ENCODE measurements at places on chromosomes 4 and X.

DNA sequence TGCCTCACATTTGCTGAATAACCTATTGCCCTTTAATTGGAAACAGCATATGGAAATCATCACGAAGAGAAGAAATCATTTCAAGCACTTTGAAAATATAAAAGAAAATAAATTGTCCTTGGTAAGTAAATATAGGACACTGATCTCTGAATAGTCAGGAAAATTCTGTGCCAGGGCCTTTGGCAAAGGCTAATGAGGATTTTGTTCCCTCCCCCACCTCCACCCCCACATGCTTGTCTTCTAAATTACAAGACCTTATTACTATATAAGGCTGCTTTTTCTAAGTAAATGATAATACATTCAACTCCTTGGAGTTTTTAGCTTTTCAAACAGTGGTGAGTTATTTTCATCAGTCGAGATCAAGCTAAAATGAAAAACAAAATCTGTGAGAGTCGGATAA is 15.8 kb downstream of the SYNPO2 start:
- DNase-seq: no peak

DNA sequence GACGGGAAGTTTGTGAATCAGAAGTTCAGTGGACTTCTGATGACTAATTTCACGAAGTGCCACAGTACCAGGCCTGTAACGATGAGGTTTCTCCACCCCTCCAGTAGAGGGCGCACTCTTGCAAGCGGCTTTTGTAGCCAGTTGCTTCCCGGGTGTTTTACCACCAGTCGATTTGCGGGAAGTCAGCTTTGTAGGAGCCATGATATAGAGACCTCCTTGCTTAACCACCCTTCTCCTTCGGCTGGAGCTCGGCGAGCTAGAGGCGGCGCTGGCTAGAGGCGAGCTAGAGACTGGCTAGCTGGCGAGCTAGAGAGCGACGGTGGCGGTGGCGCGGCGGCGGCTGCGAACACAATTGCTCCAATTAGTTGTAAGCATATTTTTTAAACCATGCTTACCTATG is 72.0 kb downstream of the IL1RAPL1 start:
- no peak for DNase-seq

- peak; percentile 16 for DNase-seq
Measured at GRCh38 chr4:170853422-170854021, 763.8 kb upstream of the AADAT start.

- no peak for DNase-seq
Measured at GRCh38 chr4:146462251-146462650, 59.5 kb downstream of the SLC10A7 start.

- no peak for DNase-seq
Measured at GRCh38 chrX:138914767-138915166, 203.2 kb upstream of the FGF13 start.

- DNase-seq: no peak
Measured at GRCh38 chrX:83169683-83170082, 338.4 kb upstream of the POU3F4 start.

- DNase-seq: no peak
Measured at GRCh38 chr4:165635951-165636350, 237.1 kb upstream of the TLL1 start.

- no peak for DNase-seq
Measured at GRCh38 chr4:38624311-38624710, 39.7 kb upstream of the KLF3 start.

GRCh38 chr4:75037252-75037651 is 104.3 kb downstream of the PARM1 start:
- peak; percentile 8 for DNase-seq

DNA sequence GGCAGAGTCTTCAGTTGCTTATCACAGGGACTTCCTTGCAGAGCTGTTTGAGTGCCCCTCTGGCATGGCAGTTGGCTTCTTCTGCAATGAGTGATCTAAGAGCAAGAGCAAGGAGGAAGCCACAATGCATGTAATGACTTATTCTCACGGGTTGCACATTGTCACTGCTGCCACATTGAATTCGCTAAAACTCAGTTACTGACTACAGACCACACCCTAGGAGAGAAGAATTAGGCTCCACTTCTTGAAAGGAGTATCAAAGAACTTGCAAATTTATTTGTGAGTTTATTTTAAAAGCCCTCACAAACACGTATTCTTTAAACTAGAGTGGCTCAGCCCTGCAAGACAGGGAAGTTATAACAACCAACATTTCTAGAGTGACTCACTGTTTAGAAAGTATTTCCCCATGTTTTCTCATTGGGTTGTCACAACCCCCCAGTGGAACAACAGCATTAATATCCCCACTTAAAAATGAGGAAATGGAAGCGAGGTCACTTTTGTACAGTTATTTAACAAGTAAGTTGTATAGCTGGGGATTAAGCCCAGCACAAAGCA is 32.4 kb upstream of the RBPJ start:
- no peak for DNase-seq

DNA sequence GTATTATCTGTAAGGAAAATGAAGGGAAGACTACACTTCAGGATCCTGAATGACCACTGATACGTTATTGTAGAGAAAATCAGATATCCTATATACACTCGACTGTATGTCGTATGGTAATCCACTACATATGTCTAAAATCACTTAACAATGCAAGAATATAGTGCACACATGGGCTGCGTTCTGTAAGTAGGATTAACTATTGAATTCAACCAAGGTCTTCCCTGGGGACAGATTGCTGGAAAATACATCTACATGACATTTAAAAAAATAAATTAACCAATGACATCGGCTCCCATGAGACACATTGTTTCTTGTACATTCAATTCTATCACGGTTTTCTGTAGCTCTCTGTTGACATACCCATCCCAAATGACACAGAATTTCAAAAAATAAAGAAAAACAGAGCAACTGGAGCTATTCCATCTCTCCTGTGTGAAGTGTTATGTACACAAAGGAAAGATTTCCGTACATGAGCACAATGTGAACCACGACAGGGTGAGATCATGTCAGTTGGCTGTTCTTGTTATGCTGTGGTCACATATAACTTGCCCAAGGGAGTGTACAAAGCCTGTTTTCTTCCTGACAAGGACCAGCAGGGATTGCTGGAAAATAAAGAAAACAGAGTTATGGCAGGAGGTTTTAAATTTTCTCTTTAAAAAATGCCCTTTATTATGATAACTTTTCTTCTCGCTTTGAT is 6.1 kb downstream of the ENOX2 start:
- DNase-seq: no peak

DNA sequence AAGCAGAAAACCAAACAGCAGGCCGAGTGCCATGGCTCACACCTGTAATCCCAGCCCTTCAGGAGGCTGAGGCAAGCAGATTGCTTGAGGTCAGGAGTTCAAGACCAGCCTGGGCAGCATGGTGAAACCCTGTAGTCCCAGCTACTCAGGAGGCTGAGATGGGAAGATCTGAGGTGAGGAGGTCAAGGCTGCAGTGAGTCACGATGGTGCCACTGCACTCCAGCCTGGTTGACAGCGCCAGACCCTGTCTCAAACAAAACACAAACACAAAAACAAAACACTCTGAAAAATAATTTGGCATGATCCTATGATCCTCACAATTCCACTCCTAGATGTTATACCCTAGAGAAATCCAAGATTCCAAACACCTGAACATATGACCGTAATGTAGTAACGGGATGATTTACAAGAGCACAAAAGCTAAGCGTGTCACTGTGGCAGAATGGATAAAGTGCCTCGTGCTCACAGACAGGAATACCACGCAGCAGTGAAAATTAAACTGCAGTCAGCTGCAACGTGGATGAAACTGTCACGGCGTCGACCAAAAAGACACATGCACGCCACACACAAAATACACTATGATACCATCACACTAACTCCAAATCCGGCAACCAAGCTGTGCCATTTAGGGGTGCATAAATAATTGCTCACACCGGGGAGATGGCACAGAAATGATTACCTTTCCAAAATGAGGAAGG is 1.7 kb downstream of the NELFA start:
- DNase-seq: no peak

- DNase-seq: no peak
Measured at GRCh38 chrX:34917146-34917545, 25.4 kb upstream of the FAM47B start.

DNA sequence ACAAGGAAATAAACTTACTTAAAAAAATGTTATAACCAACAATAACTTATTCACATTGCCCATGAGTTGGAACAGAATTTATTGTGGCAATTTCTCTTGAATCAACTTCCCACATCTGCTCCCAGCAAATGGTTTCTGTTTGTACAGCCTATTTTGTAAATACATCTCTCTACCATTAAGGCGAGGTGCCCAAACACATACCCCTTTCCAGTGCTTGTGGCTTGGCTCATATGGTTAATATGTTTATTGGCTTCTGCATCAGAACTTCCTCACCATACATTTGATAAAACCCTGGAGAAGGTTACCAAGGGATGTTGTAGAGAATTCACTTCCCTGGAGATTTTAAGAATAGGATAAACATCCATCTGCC is 207.1 kb downstream of the SOWAHB start:
- no peak for DNase-seq

GRCh38 chrX:134745636-134746409 is 87.6 kb upstream of the PLAC1 start:
- no peak for DNase-seq

Data from large intestine (tissue), 12 donors.